ENCODE measurements at places on chromosomes 1 and 21. TPM values are rescaled to one million over a fixed set of nuclear protein-coding genes. Genes with fewer than 3 reads are reported as not detected.

Gene RORC
- 11.3 TPM for total RNA-seq

Gene HENMT1
- 1.1 TPM for total RNA-seq

Gene KRTAP21-2
- total RNA-seq: not detected

Gene KIAA1614
- total RNA-seq: 6.4 TPM

Gene TNFRSF8
- total RNA-seq: 0.92 TPM

Gene SPRR4
- not detected for total RNA-seq

Gene UQCRHL
- total RNA-seq: 6.2 TPM

Gene LEFTY1
- total RNA-seq: not detected

Gene RGS1
- 0.32 TPM for total RNA-seq

Gene NKAIN1
- 0.14 TPM for total RNA-seq

Gene KDF1
- total RNA-seq: 0.68 TPM

Gene LYPD8
- not detected for total RNA-seq

Gene RCSD1
- 41.6 TPM for total RNA-seq

Gene SPAG17
- not detected for total RNA-seq

Gene OR10Z1
- total RNA-seq: not detected

Gene NECTIN4
- not detected for total RNA-seq

Gene FASLG
- 0.16 TPM for total RNA-seq

Gene TPTE
- total RNA-seq: not detected

Gene PTPRU
- total RNA-seq: 23.5 TPM

Gene PWP2
- 8.1 TPM for total RNA-seq

Gene LRRC3
- 3.3 TPM for total RNA-seq

Gene SYPL2
- 33.0 TPM for total RNA-seq

Gene ZNF326
- 17.4 TPM for total RNA-seq

Gene CLEC20A
- not detected for total RNA-seq

Gene AIRE
- not detected for total RNA-seq

Gene A3GALT2
- total RNA-seq: not detected

Gene KCNH1
- not detected for total RNA-seq

Gene TMEM125
- not detected for total RNA-seq

Gene GPR157
- total RNA-seq: 49.0 TPM

Gene OLIG2
- total RNA-seq: not detected

Gene PHLDA3
- total RNA-seq: 24.3 TPM

Gene SORT1
- 121 TPM for total RNA-seq

Gene PLK3
- total RNA-seq: 6.4 TPM

Gene ASCL5
- not detected for total RNA-seq

Gene SPRR2G
- total RNA-seq: not detected

Gene FGR
- total RNA-seq: 5.1 TPM

Gene SCMH1
- total RNA-seq: 41.1 TPM

Gene RIPPLY3
- total RNA-seq: not detected

Gene CFAP107
- total RNA-seq: not detected

Gene HSD3B2
- total RNA-seq: not detected

Gene FAM3B
- total RNA-seq: not detected

Data from Right ventricle myocardium inferior (tissue), 1 donor.